ENCODE measurements at places on chromosomes 11 and 22. TPM values are rescaled to one million over a fixed set of nuclear protein-coding genes. Genes with fewer than 3 reads are reported as not detected.

DNA sequence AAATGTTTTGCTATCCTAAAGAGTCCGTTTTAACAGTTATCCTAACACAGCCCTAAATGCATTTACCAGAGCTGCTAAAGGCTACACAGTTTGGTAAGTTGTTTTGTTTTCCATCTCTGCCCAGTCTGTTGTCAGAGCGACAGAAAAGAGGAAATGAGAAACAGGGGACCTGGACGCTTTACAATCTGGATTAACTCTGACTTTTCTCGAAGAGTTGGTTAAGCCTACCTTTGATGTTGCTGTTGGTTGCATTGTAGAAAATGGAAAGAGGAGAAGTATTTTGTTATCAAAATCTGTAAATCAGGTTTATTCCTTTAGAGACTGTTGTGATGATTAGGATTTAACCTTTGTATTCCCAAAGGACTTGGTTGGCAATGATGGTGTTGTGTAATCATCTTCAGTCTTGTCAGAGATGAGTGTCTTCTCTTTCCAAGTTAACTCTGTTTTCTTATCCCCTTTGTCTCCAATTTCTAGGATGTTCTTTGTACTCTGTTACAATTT, 481 bp downstream of the ANGPTL5 start:
- no peak for DNase-seq

DNA sequence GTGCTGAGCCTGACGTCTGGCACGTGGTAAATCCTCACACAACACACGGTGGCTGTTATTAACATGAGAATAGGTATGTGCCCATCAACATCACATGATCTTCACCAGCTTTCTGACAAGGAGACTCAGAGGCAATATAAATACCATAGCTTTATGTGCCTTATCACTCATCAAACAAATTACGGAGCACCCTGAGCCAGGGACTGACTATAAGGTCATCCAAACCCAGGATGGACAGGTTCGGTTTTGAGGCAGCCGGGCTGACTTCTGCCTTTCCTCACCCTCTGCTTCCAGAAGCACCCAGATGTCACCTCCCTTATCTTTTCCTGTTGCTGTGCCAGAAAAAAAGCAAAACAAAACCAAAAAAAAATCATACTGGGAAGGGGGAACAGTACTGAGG, 5.7 kb upstream of the PLAAT3 start:
- no peak for DNase-seq

The SLC35E4 gene
- 3.7 TPM for total RNA-seq

The POLR2F gene
- total RNA-seq, result 56.9 TPM

The CFAP300 gene
- total RNA-seq, result 3.0 TPM

All from mesenteric fat pad (tissue), 1 donor.